NCI-H2081 (cell line): ENCODE measurements at places on chromosomes 1 and 21.

- no peak for DNase-seq
Measured at GRCh38 chr1:231107151-231107550, 54.7 kb upstream of the TRIM67 start.

- no peak for DNase-seq
Measured at GRCh38 chr1:9822490-9822889, 1.3 kb downstream of the CLSTN1 start.

GRCh38 chr1:109892561-109893368 is 17.9 kb upstream of the CSF1 start:
- no peak for DNase-seq

- no peak for DNase-seq
Measured at GRCh38 chr1:60423146-60423780, 349.7 kb upstream of the C1orf87 start.

- DNase-seq = no peak
Measured at GRCh38 chr1:223721658-223722607, 9.6 kb downstream of the CAPN2 start.

DNA sequence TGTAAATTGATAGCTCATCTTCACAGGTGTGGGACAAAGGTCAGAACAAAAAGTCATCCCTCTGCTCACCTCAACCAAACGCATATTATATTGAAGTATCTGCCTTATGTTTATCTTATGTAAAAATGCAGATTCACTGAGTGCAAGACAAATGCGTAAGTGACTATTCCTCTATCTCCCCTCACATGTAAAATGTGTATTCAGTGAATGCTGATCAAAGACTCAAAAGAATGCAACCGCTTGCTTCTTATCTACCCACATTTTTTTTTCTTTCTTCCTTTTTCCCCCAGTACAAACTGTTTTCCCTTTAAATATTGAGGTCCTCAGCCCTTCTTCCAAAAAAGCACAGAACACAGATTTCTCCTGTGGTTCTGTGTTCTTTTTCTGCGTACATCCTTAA is 1882.9 kb downstream of the NCAM2 start:
- DNase-seq = no peak

- DNase-seq = no peak
Measured at GRCh38 chr1:226279498-226279897, 29.5 kb downstream of the LIN9 start.

DNA sequence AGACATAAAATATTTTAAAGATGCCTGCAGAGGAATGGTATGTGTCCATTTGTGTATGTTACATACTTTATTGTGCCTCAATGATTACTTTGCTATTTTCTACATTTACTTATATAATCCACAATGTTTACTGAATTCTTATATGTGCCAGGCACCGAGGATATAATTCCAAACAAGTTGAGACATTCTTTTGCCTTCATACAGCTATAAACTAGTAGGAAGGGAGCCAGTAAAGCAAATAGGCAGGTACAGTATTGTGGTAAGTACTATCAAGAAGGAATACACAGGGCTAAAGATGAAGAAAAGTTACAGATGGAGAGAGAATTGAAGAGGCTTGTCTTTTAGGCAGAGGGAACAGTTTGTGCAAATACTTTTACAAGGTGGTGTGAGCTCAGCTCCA is 131.6 kb downstream of the DISP1 start:
- DNase-seq = no peak

DNA sequence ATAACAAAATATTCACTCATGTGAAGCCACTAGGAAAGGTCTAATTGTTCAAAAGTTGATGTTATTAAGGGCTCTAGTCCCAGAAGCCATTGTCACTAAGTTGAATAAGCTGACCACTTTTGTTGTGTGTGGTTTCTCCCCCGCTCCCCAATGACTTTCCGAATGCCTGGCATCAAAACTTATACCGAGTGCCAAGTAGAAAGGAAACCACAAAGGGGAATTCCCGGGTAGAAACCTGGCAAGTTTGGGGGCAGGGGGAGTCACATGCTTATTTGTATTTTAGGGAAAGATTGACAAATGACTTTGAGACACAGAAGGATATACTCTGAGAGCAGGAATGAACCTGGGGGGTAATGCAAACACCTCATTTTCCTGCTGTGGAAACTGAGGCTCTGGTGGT is 154.1 kb downstream of the TGFBR3 start:
- DNase-seq = no peak

DNA sequence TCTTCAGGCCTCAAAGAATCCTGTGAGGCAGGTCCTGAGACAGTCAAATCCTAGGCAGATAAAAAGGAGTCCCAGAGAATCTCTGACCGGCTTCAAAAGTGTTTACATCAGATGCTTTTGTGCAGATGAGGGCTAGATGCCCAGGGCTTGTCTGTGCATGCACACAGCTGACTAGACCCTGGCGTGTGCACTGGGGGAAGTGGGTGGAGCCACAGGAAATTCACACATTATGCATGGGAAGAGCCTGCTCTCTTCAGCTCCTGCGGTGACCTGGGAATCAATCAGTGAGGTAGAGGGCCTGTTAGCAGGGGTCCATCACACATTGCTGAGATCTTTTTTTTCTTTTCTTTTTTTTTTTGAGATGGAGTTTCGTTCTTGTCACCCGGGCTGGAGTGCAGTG is 36.6 kb upstream of the NHLH2 start:
- no peak for DNase-seq
